ENCODE measurements at places on chromosomes 16 and 17.

- DNase-seq: no peak
Measured at GRCh38 chr16:24116989-24117388, 139.1 kb upstream of the CACNG3 start.

- no peak for DNase-seq
Measured at GRCh38 chr16:11032000-11032921, 87.9 kb downstream of the CLEC16A start.

- DNase-seq: no peak
Measured at GRCh38 chr17:53822764-53823163, at the start of gene KIF2B. Gene KIF2B (plus strand): TSS chr17:53822927. CDS start chr17:53823034, 107 bp downstream.

GRCh38 chr16:75566758-75567255 is 628 bp downstream of the GABARAPL2 start:
- DNase-seq: no peak

DNA sequence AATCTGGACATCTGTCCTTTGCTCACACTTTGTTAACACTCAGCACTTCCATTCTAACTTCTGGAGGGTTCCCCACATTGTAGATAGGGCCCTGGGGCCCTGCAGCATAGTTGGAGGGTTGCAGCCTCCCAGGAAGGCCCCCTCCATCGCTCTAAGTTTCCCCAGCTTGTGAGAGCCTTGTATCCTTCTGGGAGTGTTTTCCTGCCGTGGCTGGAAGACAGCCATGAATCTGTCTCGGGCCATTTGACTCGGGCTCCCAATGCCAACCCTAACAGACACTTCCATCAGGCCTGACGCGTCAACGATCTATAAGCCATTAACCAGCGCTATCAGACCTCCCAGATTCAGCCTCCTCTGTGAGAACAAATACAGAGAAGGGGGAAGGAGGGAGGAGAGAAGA is 263.7 kb upstream of the RPL38 start:
- no peak for DNase-seq

Data from posterior cingulate gyrus (tissue), 11 donors.